Caki2 (cell line): ENCODE measurements at places on chromosomes 5 and 9. TPM values are rescaled to one million over a fixed set of nuclear protein-coding genes. Genes with fewer than 3 reads are reported as not detected.
A peak's percentile ranks its signal among the peaks of the same experiment; 100 is the strongest.

IL9 gene
- not detected in 2 replicates for total RNA-seq

PCDHB7 gene
- 0.90 and 1.2 TPM in 2 replicates for total RNA-seq

TBC1D9B gene
- 76.3 and 87.3 TPM in 2 replicates for total RNA-seq

DMRT3 gene
- not detected in 2 replicates for total RNA-seq

DNA sequence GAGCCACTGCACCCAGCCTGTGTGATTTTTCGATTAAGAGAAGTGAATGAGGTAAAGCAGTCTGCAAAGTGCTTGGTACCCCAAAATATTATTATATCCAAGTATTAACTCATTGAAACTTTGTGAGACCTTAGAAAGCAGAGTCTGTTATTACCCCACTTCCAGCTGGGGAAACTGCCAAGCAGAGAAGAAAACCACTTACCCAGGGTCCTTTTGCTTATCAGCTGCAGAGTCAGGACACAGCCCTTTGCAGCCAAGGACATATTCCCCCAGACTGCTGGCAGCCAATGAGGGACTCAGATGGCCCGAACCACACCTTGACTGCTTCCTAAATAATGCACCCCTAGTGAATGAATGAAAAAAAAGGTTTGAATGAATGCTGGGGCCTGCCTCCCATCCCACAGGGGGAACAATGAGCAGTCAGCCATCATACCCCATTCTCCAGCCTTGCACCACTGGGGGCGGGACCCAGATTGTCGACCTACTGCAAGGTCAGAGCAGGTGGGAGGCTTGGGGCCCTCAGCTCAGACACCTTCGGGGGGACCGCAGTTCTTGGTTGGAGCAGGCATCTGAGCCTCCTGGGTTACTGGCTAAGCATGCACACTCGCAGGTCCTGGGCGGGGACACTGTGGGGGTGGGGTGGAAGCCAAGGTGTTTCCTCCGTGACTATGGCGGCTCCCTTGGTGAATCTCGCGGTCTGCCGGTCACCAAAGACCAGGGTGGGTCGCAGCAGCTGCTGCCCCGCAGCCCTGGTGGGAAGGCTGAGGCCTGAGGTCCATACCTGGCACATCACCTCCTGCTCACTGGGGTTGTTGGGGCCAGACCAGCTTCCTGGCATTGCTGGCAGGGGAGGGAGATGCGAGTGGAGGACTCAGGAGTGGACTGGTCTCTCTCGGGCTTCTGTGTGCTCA, 29.7 kb downstream of the PRRT1B start:
- DNase-seq = no peak

GRCh38 chr5:14306329-14306815, 163.2 kb downstream of the TRIO start:
- DNase-seq = no peak

- DNase-seq = peak; percentile 75
These were observed 63.0 kb upstream of the BASP1 start for GRCh38 chr5:17154211-17154996.

GRCh38 chr5:53956196-53956595, 354.2 kb downstream of the ARL15 start:
- no peak for DNase-seq

GRCh38 chr5:14965815-14966214, 94.2 kb upstream of the ANKH start:
- DNase-seq = no peak

DNA sequence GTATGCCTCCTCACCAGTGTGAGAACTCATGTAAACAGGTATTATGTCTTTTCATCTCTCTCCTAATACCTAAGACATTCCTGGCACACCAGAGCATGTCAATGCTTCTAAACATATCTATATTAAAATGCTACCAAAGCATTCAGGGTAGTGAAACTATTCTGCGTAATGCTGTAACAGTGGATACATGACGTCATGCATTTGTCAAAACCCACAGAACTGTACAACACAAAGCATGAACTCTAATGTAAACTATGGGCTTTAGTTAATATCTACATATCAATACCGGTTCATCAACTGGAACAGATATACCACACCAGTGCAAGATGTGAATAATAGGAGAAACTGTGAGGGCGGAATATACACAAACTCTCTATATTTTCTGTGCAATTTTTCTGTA, 72.2 kb upstream of the GABRP start:
- DNase-seq = no peak

- no peak for DNase-seq
These were observed 830.4 kb upstream of the ZNF608 start for GRCh38 chr5:125576822-125577221.
